Vagina (tissue), 2 donors: ENCODE measurements at places on chromosomes 1 and 21.

GRCh38 chr1:208170252-208170651 lies 73.9 kb downstream of the PLXNA2 start:
- DNase-seq: no peak

GRCh38 chr1:62406576-62406975 lies 30.3 kb upstream of the USP1 start:
- no peak for DNase-seq

DNA sequence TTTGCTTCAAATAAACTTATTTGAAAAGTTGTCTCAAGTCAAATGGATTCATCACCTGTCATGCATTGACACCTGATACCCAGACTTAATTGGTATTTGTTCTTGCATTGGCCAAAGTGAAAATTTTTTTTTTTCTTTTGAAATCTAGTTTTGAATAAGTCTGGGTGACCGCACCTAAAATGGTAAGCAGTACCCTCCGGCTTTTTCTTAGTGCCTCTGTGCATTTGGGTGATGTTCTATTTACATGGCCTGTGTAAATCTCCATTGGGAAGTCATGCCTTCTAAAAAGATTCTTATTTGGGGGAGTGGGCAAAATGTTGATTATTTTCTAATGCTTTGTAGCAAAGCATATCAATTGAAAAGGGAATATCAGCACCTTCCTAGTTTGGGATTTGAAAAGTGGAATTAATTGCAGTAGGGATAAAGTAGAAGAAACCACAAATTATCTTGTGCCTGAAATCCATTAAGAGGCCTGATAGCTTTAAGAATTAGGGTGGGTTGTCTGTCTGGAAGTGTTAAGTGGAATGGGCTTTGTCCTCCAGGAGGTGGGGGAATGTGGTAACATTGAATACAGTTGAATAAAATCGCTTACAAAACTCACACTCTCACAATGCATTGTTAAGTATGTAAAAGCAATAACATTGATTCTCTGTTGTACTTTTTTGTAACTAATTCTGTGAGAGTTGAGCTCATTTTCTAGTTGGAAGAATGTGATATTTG lies 11.9 kb downstream of the TARDBP start:
- DNase-seq: no peak

DNA sequence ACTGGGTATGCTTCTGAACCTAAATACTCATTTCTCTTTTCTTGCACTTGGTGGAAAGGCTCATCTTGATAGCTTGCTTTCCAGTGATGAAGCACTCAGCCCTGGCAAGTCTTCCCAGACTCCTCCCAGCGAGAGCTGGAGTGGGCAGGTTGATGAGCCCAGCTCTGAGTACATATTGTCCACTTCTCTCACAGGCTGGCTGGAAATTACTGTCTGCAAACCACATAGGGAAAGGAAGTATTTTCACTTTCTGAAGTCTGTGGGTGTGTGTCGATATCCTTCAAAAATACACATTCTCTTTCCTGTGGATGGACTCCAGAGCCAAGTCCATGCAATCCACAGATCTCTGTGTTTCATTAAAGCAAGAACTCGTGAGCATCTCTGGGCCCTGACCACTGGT lies 38.7 kb upstream of the CNTN2 start:
- no peak for DNase-seq

DNA sequence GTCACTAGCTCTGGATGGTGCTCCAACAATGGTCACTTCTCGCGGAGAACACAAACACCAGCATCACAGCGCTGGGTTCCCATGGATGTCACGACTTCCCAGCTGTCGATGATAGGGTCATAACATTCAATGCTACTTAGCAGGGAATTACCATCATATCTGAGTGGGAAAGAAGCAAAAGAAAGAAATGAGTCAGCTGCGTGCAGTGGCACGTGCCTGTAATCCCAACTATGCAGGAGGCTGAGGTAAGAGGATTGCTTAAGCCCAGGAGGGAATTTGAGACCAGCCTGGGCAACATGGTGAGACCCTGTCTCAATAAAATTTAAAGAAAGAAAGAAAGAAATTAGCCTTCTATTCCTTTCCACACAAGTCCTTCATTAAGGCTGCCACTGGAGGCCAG lies 3.6 kb upstream of the RABIF start:
- no peak for DNase-seq

DNA sequence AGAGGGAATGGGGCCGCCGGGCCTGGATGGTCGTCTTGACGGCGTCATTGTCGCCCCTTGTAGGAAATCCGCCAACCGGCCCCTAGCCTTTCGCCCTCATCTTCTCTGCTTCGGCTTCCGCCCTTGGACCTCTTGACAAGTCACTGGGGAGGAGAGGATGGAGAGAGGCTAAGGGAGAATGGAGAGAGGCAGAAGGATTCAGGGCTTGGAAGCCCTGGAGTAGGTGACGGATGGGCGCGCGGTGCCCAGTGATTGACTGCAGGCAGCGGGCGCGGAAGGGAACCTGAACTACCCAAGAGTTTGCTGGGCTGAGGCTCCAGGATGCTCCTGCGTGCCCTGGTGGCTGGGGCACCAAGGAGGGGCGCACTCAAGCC lies 651 bp downstream of the PDE4B start:
- no peak for DNase-seq

- no peak for DNase-seq
Measured at GRCh38 chr1:229141689-229142377, 129.1 kb upstream of the RAB4A start.

DNA sequence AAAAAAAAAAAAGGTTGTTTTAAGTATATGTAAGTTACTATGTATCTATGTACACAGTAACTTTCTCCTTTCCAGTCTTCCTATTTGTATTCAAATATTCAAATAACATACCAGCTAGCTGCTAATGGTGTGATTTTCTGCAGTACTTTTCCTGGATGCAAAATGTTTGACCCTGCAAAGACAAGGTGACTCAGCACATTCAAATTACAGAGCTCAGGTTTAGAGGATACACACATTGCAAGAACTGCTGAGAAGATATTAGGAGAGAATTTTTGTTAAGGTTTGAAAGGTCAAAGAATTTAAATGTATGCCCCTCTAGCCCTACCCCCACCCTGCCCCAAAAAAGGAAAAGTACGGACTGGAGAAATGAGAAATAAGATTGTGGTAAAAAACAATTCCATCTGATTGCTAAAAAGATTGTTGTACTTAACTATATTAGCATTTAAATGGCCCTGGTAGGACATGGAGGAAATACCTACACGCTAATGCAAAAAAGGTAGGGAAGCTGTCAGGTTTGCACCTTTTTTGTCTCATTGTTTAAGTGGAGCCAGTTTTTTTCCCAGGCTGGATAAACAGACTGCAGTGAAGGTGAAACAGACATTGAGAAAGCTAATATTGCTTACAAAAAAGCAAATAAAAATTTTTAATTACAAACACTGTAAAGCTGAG lies 45.6 kb downstream of the ZNF281 start:
- no peak for DNase-seq

DNA sequence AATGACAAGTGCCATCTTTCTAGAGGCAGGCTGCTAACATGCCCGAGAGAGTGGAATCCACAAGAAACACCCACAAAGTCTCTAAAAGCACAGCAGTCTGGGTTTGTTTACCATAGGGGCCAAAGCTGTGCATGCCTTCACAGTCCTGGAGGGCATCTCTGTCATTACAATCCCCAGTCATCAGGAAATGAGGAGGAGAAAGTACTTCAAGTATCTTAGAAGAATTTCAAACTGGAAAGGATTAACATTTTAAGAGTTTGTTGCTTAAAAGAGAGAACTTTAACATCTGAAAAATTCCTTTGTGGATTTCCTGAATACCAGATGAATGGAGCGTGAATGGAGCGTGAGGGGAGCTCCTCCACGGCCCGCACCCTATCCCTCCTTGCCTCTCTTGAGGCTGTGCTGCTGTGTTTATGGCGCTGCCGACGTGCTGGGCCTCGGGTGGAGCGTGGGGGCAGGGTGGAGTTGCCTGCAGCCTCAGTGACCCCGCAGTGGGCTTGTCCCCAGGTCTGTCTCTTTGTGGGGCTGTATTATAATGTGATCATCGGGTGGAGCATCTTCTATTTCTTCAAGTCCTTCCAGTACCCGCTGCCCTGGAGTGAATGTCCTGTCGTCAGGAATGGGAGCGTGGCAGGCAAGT lies 23.3 kb downstream of the SLC6A17 start:
- no peak for DNase-seq

- DNase-seq: no peak
Measured at GRCh38 chr1:232599178-232600041, 30.5 kb downstream of the SIPA1L2 start.

- DNase-seq: no peak
Measured at GRCh38 chr1:74412244-74412643, 100.2 kb downstream of the LRRC53 start.

GRCh38 chr1:218294546-218294945 lies 9.5 kb downstream of the RRP15 start:
- no peak for DNase-seq

- no peak for DNase-seq
Measured at GRCh38 chr1:192998536-192998935, 60.6 kb downstream of the UCHL5 start.

- no peak for DNase-seq
Measured at GRCh38 chr1:29202053-29202452, 20.4 kb upstream of the SRSF4 start.

DNA sequence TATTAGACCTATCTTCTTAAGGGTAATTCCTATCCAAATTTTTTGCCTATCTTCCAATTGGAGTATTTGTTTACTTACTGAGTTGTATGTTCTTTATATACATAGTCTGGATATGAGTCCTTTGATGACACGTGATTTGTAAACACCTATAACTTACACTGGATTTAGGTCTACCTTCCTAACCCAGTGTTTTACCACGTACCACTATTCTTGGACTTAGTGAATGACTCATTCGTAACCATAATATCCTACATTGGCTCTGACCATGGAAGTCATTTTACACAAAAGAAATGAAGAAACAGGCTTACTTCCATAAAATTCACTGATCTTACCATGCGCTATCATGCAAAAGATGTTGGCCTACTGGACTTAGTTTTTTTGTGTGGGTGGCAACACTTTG lies 23.9 kb upstream of the ZZZ3 start:
- DNase-seq: no peak

- no peak for DNase-seq
Measured at GRCh38 chr1:39409055-39409816, 82.2 kb upstream of the BMP8A start.

DNA sequence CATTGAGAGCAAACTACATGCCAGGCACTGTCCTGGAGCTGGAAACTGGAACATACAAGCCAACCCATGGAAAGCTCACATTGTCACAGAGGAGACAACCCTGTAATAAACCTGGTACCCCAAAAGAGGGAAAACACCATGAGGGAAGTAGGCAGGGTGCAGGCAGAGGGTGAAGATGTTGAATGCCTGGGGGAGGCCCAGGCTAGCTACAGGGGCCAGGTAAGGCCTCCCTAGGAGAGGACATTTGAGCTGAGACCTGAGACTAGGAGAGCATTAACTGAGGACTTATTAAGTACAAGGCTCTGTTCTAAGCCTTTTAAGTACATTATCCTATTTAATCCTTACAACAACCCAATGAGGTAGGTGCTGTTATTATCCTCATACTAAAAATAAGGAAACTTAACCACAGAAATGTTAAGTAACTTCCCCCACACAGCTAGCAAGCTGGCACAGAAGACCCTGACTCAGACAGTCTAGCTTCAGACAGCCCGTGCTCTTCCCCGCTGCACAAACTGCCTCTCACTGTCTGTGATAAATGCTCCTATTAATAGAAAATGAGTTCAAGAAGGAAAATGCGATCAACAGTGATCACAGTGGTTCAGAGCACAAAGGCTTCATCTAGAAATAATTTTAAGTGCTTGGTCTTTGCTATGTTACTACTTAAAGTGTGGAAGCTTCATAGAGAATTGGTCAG lies 41.8 kb downstream of the ZNF281 start:
- DNase-seq: no peak

- no peak for DNase-seq
Measured at GRCh38 chr1:27017207-27017606, 4.6 kb upstream of the TENT5B start.

GRCh38 chr1:64692911-64693310 lies 52.0 kb upstream of the RAVER2 start:
- no peak for DNase-seq

DNA sequence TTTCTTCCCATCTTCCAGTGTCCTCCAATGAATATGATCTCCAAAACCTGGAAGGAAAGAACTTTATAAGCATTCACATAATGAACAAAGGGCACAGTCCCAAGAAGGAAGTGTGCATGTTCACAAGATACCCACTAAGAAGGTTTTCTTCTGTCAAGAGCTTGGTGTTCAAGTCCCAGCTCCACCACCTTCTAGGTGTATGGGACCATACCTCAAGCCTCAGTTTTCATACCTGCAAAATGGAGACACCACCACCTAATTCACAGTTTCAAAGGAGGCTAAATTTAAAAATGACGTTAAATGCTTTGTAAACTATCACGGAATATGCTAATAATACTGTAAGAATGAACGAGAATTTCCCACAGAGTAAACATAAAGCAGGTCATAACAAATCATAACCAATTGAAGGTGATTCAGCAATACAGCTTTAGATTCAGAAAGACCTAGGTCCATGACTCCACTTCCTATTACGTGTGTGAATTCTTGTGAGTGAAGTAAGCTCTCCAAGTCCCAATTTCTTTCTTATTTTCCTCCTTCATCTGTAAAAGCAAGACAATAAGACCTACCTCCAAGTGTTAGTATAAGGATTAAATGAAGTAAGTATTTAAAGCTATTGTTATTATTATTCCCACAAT lies 8.1 kb upstream of the KTI12 start:
- no peak for DNase-seq

DNA sequence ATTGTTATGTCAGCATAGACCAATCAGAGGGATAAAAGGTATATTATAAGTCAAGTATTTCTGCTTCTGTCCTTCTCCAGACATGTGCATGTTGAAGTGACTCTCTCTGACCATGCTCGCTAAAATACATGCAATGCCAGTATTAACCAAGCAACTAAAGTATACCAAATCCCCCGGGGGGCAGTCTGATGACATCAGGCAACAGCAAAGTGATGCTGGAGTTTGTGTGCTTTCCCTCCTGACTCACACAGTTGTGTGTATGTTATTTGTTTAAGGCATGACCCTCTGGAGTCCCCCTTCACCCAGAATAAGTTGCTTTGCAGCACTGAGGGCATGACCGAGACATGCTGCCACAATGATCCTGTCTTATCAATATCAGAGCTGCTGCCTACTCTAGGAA lies 2.1 kb downstream of the BRINP2 start:
- no peak for DNase-seq
